T-helper 2 cell (primary cell): ENCODE measurements at places on chromosomes 2 and 18.

GRCh38 chr2:36615222-36615621, 17.3 kb upstream of the FEZ2 start:
- DNase-seq: no peak

DNA sequence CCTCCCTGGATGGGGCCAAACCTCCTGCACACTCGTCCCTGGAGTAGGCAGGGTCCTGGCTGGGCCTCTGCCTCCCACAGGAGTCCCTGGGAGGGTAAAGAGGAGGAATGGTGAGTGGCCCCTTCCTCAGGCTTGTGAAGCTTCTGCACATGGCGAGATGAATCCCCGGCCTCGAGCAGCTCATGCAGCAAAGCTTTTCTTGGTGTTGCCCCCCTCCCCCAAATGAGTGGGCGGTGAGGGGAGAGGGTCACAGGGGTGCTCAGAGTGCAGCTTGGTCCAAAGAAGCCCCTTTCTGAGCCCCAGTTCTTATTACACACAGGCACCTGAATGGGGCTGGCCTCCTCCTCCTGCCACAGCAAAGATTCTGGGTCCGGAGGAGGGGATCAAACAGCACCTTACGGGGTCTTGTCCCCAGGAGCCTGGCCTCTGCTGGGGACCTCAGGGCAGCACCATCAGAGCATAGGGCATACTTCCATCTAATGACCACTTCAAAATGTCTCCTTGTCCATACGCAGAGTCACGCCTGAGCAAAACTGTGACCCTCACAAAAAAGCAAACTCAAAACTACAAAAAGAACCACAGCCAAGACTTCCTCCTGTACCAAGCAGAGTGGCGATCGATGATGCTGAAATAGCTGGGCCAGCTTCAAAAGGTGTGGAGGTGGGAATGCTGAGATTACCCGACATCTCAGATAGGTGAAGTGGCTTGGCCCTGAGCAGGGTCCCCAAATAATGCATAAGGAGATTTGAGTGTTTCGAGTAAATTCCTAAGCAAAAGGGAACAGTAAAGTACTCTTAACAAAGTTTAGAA, 148.4 kb upstream of the TWIST2 start:
- DNase-seq: no peak

GRCh38 chr2:5587766-5588165, 104.4 kb upstream of the SOX11 start:
- no peak for DNase-seq

DNA sequence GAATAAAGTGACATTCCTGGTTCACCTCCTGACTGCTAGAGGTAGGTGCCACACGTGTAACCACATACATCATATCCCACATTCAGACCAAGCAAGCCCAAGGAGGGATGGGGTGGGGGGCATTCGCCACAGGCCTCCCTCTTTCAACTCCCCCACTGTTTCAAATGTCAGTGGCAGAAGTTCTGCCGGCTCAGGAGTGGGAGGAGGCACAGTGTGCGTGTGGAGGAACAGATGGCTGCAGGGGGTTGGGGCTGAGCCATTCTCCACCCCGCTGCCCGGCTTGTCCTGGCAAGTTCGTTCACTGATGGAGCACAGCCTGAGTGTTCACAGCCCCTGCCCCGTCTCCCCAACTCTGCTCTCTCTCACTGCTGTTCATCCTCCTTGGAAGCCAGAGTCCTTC, 75.4 kb upstream of the TANC1 start:
- no peak for DNase-seq

DNA sequence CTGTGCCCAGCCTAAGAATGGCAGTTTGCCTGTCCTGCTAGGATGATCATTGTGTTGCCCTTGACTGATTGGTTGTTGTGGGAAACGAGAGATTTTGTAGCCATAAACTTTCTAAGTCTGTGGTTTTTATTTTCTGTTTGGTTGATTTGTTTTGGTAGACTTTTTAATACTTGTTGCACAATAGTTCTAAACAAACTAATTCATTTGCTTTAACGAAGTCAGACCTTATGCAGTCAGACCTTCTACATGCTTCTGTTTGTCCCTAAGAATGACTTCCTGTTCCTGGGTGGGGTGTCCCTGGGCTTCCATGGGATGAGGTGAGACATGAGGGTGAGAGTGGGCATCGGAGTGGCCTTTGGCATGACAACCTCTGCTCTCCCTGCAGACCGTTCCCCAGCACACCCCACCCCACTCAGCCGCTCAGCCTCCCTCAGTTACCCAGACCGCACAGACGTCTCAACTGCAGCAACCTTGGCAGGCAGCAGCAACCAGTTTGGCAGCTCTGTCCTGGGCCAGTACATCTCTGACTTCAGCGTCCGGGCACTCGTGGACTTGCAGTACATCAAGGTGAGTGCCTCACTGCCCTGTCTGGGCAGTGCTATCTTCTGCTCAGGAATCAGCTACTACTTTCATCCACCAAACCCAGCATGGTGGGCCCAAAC, 7.8 kb upstream of the CNNM3 start:
- DNase-seq: no peak

GRCh38 chr2:220779931-220780330, 792.2 kb downstream of the EPHA4 start:
- no peak for DNase-seq

DNA sequence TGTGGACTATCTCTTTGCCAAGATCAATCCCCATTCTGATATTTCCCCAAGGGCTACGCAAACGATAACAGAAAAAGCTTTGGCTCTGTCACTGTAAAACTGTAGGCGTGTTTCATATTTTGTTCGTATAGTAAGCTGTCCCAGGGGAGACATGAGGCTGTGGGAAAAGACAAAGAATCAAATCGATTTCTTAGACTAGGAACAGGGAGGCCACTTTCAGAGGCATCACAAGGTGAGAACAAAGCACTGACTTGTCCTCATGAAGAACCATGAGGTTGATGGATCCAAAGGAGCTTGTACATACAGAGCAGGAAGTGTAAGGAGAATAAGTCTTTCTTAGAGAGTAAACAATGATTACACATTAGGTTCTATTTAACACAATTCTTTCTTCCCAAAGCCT, 255.7 kb downstream of the HNMT start:
- no peak for DNase-seq

DNA sequence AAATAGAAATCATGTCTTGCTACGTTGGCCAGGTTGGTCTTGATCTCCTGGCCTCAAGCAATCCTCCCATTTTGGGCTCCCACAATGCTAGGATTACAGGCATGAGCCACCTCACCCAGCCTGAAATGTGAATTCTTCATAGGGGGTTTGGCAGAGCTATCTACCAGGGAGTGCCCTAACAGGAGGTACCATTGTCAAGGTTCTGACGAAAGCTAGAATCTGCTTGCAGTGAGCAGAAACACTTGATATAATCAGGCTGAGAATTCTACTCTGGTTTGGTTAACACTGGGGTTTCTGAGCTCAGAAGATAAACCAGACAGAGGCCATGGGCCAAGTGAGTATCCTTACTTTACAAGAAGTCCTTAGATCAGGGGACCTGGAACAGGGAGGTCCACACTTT, 7.2 kb upstream of the LAMA3 start:
- DNase-seq: no peak

GRCh38 chr2:126857502-126857901, 41.2 kb upstream of the TEX51 start:
- DNase-seq: no peak

- no peak for DNase-seq
Observed at GRCh38 chr18:54129448-54130067, 94.9 kb downstream of the MBD2 start.

DNA sequence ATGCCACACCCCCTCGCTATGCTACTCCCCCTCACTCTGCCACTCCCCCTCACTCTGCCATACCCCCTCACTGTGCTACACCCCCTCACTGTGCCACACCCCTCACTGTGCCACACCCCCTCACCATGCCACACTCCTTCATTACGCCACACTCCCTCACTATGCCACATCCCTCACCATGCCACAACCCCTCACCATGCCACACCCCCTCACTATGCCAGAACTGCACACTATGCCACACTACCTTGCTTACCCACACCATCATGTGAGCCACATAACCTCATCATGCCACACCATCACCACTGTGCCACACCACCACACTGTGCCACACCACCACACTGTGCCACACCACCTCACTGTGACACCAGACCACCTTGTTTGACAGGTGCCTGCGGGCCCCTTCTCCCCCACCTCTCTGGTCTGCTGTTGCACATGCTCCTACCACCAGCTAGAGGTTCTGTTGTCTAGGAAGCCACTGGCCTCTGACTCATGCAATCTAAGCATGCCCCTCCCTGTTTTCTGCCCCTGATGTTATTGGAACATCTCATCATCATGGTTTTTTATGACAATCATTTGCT, 22.0 kb downstream of the MARCHF4 start:
- no peak for DNase-seq

- no peak for DNase-seq
Observed at GRCh38 chr18:61742565-61743429, 150.0 kb downstream of the RNF152 start.

DNA sequence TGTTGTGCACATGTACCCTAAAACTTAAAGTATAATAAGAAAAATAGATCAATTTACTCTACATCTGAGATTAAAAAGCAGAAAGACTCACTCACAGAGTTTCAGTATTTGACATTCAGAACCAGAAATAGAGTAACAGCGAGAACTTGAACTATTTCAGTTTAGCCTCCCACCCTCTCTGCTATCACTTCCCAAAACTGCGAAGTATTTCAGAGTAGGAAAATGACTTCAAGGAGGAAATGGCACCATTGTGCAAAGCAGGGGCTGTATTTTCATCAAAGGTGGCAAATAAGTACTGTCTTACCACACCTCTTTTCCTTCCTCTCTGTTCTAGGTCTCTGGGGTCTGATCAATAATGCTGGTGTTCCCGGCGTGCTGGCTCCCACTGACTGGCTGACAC, 13.6 kb downstream of the DHRS9 start:
- DNase-seq: no peak

GRCh38 chr2:214450118-214450894, 39.5 kb downstream of the VWC2L start:
- DNase-seq: no peak

DNA sequence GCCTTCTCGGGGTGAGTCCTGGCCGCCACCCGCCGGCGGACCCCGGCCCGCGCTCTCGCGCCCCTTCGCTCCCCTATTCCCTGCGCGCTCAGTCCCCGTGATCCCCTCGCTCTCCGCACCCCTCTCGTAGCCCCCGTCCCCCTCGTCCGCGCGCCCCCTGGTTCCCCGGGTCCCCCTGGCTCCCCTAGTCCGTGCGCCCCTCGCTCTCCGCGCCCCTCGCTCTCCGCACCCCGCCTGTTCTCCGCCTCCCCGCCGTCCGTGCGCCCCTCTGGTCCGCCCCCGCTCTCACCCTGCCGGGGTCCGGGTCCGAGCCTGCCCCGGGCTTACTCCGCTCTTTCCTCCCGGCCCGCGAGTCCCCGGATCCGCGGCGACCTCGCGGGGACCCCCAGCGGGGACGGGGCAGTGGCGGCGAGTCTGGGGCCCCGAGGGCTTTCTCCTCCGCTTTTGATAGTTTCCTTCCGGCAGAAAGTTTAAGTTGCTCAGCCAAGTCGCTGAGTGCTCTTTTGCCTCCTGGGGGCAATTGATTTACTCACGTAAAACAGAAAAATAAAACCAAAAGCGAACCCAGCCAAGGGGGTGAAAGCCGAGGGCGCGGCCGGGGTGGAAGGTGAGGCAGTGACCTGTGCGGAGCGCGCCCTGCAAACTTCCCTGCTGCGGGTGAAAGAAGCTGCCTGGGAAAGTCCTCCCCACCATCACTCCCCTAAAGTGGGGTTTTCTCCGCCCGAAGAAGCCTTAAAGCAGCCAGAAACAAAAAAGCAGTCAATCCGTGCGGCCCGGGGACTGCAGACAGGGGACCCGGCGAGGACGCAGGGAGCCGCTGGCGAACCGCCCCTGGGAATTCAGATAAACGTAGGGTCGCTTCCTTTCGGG, 568 bp downstream of the RAB31 start:
- DNase-seq: no peak

DNA sequence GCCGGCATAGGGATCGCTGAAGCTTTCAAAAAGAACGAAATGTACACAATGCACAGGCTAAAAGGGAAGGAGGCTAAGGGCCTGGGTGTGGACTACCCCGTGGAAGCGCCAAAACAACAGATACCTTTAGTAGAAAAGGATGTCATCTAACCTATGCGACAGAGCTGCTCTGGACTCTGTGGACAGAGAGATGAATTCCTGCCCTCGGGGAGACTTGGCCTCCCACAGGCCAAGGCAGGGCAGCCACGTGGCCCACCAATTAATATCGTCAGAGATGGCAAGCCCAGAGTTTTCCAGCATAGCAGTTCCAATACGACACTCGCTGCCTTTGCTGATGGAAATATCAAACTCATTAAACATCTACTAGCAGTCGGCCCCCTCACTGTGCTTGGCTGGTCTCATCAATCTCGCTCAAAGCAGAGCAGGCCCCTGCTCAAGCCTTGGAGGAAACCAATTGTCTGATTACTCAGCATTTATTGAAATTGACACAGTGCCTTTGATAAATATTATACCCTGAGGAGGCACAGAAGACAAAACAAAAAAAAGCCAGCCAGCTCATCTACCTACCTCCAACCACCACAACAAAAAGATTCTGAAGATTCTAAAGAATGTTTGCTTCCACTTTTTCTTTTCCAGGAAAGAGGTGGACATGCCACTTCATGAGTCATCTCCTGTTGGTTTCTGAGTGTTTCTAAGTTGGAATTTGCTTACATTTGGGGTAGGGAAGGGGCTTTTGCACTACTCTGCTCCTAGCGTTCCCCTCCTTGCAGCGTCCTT, 79.0 kb upstream of the ACAA2 start:
- no peak for DNase-seq

DNA sequence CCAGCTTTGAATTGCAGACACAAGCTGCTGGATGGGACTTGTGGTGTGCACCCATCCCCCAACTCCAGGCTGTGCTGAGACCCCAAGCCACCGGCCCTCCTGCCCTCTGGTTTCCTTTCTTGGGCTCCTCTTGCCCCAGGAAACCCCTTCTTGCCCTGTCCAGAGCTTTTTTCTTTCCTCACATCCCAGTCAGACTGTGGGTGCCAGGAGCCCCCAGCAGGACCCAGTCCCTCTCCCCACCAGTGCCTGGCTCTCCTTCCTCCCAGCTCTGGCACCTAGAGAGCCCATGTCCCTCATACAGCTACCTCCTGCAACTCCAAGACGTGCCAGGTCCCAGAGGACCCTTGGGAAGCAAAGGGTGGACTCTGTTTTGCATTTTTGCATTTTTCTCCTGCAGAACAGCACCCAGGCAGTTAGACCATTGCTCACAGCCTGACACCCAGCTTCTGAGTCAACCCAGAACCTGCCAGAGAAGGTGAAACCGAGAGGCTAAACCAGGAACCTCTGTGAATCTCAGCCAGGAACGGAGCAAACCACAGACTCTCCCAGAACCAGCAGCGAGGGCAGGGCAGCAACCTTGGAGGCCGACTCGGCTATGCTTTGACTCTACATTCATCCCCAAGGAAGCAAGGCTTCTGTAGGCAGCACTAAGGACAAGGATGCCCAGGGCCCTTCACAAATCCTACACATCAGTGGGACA, 221.1 kb downstream of the ANAPC1 start:
- DNase-seq: no peak

GRCh38 chr2:199019898-199020507, 437.7 kb downstream of the SATB2 start:
- no peak for DNase-seq

GRCh38 chr2:172086241-172087206, 1.2 kb downstream of the DLX1 start:
- DNase-seq: peak; percentile 64

GRCh38 chr2:133004623-133005022, 334.6 kb upstream of the LYPD1 start:
- DNase-seq: no peak

- no peak for DNase-seq
Observed at GRCh38 chr2:214543386-214543955, 132.6 kb downstream of the VWC2L start.

- no peak for DNase-seq
Observed at GRCh38 chr18:30920351-30920750, 122.2 kb downstream of the DSC3 start.
